ENCODE measurements at places on chromosomes 12 and 14.

DNA sequence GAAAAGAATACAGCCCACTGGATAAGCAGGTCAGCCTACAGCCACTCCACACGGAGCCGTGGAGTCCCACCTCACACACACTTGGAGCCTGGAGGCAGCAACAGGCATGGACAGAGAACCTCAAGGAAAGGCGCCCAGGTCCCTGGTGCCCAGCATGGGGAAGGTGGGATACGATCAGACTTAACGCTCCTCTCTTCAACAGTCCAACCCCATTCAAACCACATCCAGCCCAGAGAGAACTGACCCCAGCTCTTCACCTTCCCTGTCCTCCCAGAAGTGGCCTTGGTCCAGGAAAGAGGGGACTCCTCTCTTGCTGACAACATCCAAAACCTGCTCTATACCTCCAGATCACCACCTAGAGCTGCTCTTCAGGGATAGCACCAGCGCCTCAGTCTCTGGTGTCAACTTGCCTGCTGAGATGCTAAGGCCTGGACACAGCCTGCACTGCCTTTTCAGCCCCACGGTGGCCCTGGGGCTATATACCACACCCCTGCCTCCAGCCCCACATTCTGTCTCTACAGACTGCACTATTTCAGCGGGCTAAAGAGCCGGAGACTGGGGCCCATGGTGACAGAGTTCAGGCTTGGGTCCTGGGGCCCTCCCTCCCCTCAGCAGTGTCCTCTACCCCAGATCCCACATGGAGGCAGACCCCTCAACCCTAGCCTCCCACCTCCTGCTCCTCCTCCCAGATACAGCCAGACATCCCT, 7.0 kb downstream of the ADCY6 start:
- DNase-seq, result no peak

GRCh38 chr12:126248871-126249403, 1183.7 kb downstream of the AACS start:
- no peak for DNase-seq

DNA sequence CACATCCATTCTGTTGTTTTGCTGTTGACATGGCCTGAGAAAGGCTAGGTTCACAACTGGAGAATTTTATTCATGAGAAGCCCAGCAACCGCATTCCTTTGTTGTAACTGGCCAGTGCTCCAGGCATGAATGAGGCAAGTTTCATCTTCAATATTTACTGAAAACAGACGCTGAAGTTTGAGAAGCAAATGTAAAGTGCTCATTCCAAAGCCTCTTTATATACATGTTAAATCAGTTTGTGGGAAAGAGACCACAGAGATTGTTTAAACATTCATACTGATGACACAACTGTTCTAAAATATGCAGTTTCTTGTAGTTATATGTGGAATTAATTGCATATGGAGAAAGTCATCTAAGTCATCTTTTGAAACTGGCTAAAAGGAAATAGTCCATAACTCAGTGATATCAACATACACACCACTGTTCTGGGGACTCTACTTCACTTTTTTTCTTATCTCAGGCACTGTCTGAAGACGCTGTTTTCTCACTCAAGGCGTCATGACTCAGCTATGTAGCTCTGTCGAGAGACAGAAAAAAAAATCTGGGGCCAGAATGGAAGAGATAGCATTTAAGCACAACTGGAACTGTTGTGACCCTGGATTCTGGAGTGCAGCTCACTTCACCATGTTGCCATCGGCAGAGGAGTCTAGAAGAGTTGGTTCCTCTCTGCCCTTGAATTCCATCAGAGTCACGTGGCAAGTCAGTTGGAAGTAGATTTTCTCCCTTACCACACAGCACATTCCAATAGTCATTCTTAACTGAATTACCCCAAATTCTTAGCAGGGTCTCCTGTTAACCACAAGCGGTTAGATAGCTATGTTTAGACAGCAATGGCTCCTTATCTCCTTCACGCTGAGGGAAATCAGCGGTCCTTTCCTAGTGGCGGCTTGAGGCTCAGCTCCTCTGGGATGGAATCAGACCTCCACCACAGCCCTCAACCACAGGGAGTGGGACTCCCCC, 258.4 kb upstream of the HMGA2 start:
- no peak for DNase-seq

GRCh38 chr14:22890416-22890815, 7.4 kb downstream of the REM2 start:
- DNase-seq, result no peak

DNA sequence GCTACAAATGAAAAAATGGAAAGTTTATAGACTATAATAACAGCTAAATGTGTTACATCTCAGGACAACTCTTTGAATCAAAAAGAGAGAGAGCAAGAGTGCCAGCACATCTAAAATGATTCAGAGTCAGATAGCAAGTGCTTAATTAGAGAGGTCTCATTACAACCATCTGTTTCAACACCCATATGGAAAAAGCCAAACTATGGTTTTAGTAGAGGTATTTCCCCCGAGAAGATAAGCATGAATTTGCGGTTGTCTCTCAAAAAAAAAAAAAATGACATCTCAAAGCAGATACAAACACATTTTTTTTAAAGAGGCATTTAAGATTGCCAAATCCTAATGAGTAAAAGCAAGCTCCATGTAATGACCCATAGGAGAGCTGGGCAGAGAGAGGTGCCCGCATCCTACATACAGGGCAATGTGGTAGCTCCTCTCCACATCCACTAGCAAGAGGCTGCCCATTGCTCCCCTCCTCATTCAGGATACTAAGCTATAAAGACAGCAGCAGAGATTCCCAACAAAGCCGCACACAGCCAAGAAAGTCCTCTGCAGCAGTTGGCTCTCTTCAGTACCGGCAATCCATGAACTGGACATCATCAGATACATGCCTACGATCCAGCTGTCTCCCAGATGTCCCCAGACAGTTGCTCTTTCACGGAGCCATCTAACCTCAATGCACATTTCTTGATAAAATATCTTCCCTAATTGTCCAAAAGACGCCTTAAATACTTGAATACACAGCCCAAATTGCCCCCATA, 100.4 kb downstream of the EFCAB11 start:
- no peak for DNase-seq

DNA sequence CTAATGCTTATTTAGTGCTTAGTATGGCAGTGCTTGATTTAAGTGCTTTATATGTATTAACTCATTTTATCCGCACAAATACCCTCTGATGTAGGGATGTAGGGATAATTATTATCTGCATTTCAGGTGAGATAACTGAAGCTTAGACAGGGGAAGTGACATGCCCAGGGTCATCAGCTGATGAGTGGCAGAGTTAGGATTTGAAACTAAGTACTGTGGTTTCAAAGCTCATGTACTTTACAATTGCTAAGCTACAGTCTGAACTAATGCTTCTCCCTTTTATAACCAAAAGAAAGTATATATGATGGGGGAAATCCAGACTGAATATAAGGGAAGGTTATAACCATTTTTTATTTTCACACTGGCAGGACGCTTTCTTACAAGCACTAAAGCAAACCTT, 229.6 kb upstream of the NAV3 start:
- DNase-seq, result no peak

GRCh38 chr12:76666290-76666835, 97.6 kb upstream of the ZDHHC17 start:
- no peak for DNase-seq

- no peak for DNase-seq
Observed at GRCh38 chr12:94265539-94265938, 117.2 kb downstream of the PLXNC1 start.

- no peak for DNase-seq
Observed at GRCh38 chr14:77151918-77152588, 10.5 kb upstream of the ZDHHC22 start.

DNA sequence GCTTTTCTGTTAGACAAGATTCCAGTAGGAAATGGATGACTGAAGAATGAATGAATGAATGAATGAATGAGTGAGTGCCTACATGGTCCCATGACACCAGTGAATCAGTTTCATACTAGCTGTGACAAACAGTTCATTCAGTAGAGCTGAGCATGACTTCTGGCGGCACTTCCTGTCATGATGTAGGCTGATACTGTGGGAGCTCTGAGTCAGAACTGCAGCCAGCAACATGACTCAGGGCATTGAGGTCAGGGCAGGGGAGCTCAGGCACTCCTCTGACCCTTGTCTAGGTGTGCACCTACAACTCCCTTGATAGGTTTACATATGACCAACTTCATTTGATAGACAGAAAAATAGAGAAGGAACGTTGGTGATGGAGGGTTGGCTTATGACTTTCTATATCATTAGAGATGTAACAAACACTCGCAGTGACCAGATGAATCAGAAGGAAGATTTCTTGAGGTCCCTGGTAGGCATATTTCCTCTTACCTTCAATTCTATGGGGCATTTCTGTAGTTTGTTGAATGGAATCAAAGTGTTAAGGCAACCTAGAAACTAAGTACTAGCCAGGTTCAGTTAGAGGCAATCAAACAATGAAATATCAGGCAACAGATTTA, 139.3 kb upstream of the ARHGAP5 start:
- no peak for DNase-seq

- DNase-seq, result no peak
Observed at GRCh38 chr14:103629503-103630121, 601 bp downstream of the KLC1 start.

- DNase-seq, result no peak
Observed at GRCh38 chr12:124551268-124552144, 15.9 kb downstream of the NCOR2 start.

DNA sequence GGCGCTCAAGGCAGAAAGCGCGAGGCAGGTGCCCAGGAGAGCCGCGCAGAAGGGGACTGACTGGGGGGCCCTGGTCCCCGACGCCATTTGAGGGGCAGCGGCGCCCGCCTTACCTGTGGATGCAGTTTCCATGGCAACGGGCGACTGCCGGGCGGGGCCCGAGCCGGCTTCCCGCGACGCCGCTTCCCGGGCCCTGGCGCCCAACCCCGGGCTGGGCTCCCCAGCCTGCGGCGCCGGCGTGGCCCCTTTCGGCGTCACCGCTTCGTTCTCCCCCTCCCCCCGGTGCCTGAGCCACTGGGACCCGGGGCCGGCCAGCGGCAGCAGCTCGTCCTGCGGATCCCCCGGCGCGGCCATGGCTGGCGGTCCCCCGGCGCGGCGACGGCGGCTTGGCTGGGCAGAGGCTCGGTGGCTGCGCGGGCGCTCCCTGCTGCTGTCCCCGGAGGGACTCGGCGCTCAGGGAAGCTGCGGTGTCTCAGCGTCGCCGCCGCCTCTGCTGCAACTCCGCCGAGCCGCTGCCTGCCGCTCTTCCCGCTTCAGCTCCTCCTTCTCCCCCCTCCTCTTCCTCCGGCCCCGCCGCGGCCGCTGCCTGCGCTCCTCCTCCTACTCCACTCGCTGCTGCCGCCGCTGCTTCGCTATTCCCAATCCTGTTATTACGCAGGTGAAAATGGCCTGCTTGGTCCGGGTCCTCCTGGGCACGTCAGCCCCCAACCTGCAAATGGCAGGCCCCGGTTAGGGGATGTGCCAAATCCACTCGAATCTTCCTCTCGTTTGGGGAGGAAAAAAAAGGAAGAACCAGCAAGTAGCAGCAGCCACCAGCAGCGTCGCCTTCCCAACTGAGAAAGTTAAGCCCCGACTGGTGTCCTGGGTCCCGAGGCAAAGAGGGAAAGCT, at the start of gene RTN1:
TSS of gene RTN1 (minus strand) at position 500 of the 889 bp plus-strand sequence. CDS start at position 354, 146 bp downstream.
- no peak for DNase-seq

- DNase-seq, result no peak
Observed at GRCh38 chr12:108629824-108630476, 3.7 kb downstream of the SELPLG start.

GRCh38 chr12:127881371-127882140, 385.4 kb upstream of the TMEM132C start:
- DNase-seq, result no peak

DNA sequence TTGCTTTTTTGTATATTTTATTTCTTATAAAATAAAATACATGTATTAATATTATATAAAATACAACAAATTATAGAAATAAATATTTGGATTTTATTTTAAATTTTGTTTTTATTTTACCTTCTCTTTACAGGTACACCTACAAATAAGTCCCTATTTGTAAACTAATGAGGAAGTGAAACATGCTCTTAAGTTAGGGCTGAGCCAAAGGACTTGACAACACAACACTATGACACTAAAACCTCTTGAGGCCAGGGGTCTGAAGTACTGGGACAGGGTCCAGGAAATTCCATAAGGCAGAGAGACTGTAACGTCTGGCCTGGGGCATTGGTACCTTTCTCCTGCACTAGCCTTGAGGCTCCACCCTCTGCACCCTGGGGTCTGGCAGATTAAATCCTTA, 293.2 kb downstream of the FOXN3 start:
- no peak for DNase-seq

DNA sequence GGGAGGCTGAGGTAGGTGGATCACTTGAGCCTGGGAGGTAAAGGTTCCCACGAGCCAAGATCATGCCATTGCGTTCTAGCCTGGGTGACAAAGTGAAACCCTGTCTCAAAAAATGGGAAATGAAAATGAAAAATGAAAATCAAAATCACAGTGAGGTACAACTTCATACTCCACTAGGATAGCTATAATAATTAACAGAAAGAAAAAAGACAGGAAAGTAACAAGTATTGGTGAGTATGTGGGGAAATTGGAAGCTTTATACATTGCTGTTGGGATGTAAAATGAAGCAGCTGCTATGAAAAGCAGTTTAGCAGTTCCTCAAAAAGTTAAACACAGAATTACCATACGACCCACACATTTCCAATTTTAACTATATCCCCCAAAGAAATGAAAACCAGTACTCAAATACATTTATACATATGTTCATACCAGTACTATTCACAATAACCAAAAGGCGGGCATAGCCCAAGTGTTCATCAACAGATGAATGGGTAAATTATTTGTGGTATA, 22.2 kb downstream of the SGPP1 start:
- DNase-seq, result no peak

DNA sequence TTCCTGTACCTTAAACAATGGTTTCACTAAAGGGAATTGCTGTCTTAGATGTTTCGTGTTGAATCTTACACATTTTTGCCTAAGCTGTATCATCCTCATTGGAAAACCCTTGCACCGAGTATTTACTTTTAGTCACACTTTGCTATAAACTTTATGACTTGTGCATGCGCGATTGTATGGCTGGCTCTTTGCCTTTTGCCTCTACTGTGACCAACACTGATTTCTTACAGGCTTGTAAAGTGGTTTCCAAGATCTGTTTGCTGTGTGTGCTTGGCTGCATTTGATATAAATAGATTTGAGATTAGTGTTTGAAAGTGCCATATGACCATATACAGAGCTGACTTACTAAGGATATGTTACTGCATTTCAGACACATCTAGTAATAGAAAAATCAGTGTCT, 40.5 kb downstream of the RASSF3 start:
- DNase-seq, result no peak

- DNase-seq, result no peak
Observed at GRCh38 chr14:96092936-96093335, 53.8 kb downstream of the C14orf132 start.

GRCh38 chr12:14613718-14614117, 46.0 kb upstream of the PLBD1 start:
- no peak for DNase-seq

DNA sequence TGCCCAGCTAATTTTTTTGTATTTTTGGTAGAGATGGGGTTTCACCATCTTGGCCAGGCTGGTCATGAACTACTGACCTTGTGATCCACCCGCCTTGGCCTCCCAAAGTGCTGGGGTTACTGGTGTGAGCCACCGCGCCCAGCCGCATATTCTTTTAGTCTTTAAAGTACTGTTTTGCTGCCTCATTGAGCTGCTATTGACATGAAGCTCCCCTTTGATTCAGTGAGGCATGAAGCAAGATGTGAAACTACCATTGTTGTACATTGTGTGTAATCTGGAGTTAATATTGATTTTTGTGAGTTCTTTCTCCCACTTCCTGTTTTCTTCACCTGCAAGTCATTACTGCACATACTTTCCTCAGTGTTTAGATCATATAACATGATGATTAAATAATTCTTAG, 80.8 kb downstream of the MNAT1 start:
- no peak for DNase-seq
